ENCODE measurements at places on chromosomes 6 and 20.

GRCh38 chr6:114108119-114109002 lies 137.4 kb upstream of the HDAC2 start:
- DNase-seq: peak; percentile 14

- DNase-seq: peak; percentile 90
These were observed 1.6 kb upstream of the KIF16B start for GRCh38 chr20:16574656-16575355.

DNA sequence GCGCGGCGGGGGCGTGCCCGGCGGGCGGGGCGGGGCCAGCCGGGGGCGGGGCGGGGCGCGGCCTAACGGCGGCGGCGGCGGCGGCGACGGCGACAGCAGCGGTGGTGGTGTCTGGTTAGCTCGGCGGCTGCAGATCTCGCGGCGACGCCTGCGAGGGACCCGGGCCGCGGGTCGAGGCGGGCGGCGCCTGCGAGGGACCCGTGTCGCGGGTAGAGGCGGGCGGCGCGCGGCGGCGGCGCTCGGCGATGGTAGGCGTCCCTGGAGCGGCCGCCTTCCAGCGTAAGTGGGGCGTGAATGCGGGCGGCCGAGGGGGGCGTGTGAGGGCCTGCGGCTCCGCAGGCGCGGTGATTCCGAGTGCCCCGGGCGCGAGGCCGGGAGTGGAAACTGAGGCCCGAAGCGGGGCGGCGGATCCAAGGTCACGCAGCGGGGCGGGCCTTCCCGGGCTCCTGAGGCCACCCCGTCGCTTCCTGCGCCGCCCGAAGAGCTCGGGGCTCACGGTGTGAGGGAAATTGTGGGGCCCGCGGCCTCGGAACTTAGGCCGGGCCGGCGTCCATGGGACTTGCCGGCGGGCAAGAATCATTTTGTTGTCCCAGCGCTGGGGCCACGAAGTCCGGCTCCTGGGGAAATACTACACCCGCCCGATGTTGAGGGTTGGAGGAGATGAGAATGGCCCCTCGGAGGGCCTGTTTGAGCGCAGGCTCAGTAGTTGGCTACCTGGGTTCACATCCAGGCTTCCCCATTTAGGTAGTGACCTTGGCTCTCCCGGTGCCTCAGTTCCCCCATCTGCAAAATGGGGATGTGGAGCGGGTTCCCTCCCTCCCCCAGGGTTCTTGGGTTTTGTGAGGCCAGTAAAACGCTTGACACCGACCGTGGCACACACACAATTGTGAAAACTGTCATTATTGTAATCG lies at the start of gene CBFA2T2:
TSS of gene CBFA2T2 (plus strand) at position 74 of the 911 bp plus-strand sequence. CDS start at position 246, 172 bp downstream.
- DNase-seq: no peak

DNA sequence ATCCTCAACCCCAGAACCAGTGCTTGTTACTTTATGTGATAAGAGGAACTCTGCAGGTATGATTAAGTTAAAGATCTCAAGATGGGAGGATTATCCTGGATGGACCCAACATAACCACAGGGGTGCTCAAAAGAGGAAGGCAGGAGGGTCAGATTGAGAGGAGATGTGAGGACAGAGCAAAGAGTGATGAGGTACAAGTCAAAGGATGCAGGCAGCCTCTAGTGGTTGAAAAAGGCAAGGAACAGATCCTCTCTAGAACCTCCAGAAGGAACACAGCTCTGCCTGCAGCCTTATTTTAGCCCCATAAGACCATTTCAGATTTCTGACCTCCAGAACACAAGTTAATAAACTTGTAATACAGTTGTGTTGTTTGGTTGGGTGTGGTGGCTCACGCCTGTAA lies 41.2 kb downstream of the PDSS2 start:
- no peak for DNase-seq

GRCh38 chr20:34951652-34952051 lies 4.0 kb downstream of the GSS start:
- DNase-seq: no peak

- DNase-seq: no peak
These were observed 3.4 kb downstream of the TFAP2B start for GRCh38 chr6:50822078-50822476.

GRCh38 chr6:33312361-33313104 lies 1.3 kb downstream of the TAPBP start:
- DNase-seq: peak; percentile 80

- DNase-seq: no peak
These were observed 73.0 kb upstream of the NHSL1 start for GRCh38 chr6:138572167-138572875.

- no peak for DNase-seq
These were observed 148.5 kb downstream of the LY86 start for GRCh38 chr6:6736791-6737654.

DNA sequence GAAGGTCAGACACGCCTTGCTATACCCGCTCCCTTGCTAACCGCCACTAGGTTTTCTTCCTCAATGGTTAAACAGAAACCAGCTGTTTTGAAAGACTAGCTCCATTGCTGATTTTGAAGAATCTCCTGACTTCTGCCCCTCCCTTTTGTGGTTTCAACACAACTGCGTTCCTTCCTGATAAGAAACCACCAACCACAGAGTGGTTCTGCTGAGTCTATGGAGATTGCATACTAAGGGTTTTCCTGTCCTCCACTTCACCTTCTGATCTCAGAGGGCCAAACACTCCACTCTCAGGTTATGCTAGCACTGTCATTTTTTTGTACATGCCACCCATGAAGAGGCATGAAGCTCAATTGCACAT lies 207.9 kb downstream of the MYLK4 start:
- DNase-seq: no peak

GRCh38 chr20:57030611-57031600 lies 235.5 kb downstream of the BMP7 start:
- DNase-seq: no peak

DNA sequence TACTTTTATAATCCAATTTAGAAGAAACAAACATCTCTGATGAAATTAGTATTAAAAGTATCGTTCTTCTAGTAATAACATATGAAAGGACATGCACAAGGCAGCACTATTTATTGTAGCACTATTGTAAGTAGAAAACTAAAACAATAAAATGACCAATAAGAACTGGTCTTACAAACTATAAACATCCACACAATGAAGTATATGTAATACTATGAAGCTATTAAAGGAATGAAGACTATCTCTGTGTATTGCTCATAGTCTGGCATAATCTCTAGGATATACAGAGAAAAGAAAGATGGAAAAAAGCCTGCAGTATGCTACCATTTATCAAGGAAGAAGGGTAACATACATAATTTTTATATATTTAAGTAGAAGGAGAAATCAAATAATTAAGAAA lies 16.7 kb downstream of the LCA5 start:
- DNase-seq: no peak

DNA sequence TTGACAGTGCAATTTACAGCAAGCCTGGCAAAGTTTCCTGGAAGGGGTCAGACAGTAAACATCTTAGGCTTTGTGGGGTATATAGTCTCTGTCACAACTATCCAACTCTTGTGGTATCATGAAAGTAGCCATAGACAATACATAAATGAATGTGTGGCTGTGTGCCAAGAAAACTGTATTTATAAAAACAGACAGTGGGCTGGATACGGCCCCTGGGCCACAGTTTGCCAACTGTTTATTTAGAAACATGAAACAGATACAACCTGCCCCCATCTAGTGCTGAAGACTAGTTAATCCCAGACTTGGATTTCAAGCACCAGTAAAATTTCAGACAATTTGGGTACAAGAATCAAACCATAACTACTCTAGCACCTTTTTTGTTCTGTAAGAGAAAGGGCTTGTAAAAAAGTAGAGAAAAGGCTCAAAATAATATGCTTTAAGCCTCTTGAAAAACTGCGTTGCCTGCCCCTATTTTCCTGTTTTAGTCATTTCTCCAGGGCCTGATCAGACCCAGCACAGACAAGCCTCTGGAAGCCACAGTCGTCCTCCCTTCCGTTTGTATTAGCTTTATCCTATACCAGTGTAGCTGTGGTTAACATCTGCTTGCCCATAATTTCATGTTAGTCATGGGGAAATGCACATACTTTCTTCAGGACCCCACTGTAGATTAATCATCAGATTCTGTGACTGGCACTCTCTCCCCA lies 30.8 kb downstream of the JAG1 start:
- no peak for DNase-seq

GRCh38 chr6:151240036-151240685 lies 394 bp downstream of the AKAP12 start:
- no peak for DNase-seq

GRCh38 chr20:50425076-50425475 lies 85.1 kb upstream of the PTPN1 start:
- DNase-seq: no peak

DNA sequence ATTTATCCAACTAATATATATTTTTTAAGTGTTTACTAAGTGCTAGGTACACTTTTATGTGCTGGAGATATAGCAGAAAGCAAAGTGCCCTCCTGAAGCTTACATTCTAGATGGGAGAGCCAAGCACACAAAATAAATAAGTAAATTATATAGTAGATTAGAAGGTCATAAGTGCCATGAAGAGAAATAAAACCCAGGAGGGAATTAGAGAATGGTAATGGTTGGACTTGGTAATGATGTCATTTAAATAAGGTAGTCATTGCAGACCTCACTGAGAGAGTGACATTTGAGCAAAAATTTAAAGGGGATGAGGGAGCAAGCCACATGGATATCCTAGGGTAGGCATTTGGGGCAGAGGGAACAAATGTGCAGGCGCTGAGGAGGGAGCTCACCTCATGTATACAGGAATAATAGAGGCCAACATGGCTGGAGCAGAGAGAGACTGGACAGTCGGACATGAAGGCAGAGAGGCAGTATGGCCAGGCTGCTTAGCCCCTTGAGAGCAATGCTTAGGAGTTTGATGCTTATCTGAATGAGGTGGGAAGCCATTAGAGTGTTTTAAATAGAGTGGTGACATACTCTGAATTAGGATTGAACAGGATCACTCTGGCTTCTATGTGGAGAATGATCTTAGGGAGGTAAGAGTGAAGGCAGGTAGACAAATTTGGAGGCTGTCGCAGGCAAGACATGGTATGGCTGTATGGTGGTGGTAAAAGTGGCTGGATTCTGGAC lies 14.1 kb downstream of the DSE start:
- DNase-seq: no peak

- DNase-seq: no peak
These were observed 242.1 kb downstream of the DLL1 start for GRCh38 chr6:170048615-170049256.

DNA sequence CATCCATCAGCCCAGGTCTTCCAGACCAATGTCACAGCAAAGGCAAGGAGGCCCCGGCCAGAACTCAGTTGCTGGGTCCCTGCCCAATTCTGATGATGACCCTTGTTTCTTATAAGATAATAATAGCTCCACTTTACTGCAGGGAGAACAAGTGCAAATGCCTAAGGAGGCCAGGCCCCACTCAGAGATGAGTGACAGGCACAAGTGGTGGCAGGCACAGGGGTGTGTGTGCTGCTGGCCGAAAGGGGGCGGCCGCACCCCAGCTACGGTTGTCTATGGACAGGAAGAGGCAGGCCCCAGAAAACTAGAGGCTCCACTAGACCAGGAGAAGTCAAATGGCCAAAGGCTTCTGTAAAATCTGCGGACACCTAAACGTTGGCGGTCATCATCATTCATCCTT lies 28.6 kb downstream of the GNAS-AS1 start:
- no peak for DNase-seq

GRCh38 chr20:50724851-50725723 lies 6.3 kb upstream of the PARD6B start:
- no peak for DNase-seq

DNA sequence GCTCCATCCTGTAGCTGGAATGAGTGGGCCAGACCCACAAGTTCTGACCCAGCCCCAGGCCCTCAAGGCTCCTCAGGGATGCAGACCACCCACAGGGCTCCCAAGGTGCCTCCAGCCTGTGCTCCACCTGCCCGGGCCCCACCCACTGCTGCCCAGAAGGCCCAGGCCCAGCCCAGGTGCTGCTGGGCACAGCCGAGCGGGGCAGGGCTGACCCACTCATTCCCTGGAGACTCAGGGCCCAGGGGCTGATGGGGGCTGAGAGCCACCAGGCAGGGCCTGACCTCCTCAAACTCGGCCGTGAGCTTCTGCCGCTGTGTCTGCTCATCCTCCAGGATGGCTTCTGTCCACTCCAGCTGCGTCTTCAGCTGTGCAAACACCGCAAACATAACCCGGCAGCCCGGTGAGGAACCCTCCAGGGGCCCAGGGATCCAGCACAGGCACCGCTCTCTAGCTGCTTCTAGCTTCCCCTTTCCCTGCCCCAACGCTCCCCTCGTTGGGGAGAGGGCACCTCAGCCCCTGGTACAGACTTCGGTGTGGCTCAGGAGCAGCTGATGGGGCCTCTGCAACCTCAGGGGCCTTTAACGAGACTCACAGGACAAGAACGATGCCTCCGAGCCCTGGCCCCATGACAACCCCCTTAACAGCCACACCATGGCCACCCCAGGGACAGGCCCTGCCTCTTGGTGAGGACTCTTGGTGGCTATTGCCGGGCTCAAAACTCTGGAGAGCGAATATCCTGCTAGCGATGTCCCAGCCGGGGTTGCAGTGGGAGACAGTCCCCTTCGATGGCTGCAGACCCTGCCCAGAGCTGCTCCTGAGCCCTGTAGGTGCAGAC lies 46.0 kb downstream of the DSTN start:
- DNase-seq: no peak

GRCh38 chr6:57432919-57433684 lies 115.7 kb downstream of the PRIM2 start:
- no peak for DNase-seq

DNA sequence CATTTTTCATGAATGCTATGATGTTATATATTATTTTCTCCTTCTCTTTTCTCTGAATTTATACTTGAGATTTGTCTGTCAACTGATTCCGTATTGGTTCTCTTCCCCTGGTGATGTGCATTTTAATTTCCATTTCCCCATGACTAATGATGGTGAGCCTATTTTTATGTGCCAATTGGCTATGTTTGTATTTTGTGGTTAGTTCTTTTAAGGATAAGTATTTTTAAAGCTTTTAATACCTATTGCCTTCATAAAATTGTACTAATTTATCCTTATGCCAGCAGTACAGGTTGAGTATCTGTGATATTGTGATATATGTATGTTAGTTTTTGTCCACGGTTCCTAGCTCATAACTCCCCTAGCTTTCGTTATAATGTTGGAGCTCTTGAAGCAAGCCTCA lies 2.8 kb downstream of the POLH start:
- no peak for DNase-seq

- no peak for DNase-seq
These were observed at the start of gene SNAP91 for GRCh38 chr6:83708970-83709747. TSS of gene SNAP91 (minus strand) at chr6:83709101. CDS start at chr6:83707927, 1,174 bp downstream.

GRCh38 chr6:111354758-111355555 lies 128.1 kb downstream of the REV3L start:
- DNase-seq: no peak

DNA sequence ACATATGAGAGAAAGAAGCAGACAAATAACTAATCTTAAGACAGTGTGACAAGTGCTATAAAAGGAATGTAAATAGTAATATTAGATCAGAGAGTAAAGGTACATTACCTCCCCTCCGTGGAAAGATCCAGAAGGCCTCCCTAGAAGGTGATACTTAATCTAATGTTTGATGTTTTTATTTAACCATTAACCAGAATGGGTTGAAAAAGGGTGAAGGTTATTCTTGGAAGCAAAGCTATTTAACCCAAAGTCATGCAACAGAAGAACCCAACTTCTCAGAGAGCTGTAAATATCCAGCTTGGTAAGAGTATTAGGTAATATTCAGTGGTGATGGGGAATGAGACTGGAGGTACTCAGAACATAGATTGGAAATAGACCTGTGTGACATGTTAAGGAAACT lies 68.0 kb upstream of the HIVEP1 start:
- DNase-seq: no peak
